ENCODE measurements at places on chromosomes 4 and X. TPM values are rescaled to one million over a fixed set of nuclear protein-coding genes. Genes with fewer than 3 reads are reported as not detected.

TXK gene
- total RNA-seq, result 1.1 TPM

DNA sequence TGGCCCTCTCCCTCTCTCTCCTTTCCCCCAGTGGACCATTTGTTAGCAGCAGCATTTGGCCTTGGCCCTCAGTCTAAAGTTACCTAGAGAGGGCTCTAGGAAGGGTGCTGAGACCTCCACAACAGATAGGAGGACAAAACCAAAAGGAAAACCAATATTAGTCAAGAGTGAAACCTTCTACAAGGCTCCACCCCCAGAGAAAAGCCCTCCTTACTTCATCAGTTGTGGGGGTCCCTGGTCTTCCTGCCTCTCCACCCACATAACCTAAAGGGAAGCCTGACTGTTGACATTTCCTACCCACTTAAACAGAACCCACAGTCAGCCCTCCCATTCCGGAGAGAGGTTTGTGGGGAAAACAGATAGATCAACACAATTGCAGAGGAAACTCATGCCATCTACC lies 4.7 kb upstream of the CD40LG start:
- no peak overlapping the region for H3K27ac ChIP-seq
- peaks cover 2% of the 10 kb centered on the region for H3K27me3 ChIP-seq
- H3K4me1 ChIP-seq, result no peaks in the 10 kb centered on the region
- no peak overlapping the region for H3K4me3 ChIP-seq
- DNase-seq, result no peak

GABRQ gene
- not detected for total RNA-seq

SLC4A4 gene
- total RNA-seq, result 26.7 TPM

DNA sequence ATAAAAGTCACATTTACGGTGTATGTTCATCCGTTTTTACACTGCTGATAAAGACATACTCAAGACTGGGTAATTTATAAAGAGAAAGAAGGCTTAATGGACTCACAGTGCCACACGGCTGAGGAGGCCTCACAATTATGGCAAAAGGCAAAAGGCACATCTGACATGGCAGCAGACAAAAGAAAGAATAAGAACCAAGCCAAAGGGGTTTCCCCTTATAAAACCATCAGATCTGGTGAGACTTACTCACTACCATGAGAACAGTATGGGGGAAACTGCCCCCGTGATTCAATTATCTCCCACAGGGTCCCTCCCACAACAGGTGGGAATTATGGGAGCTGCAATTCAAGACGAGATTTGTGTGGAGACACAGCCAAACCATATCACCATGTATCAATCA lies 7.3 kb upstream of the GUCY1B1 start:
- H3K4me1 ChIP-seq, result no peaks in the 10 kb centered on the region
- H3K27ac ChIP-seq, result no peak overlapping the region
- DNase-seq, result no peak
- H3K36me3 ChIP-seq, result no peaks in the 10 kb centered on the region

- no peaks in the 10 kb centered on the region for H3K27me3 ChIP-seq
- no peak overlapping the region for H3K4me3 ChIP-seq
- no peaks in the 10 kb centered on the region for H3K4me1 ChIP-seq
- DNase-seq, result no peak
- H3K36me3 ChIP-seq, result no peaks in the 10 kb centered on the region
These were observed 120.6 kb downstream of the JADE1 start for GRCh38 chr4:128930051-128930450.

NAT8L gene
- total RNA-seq, result 0.05 TPM

GRCh38 chr4:168621806-168622589 lies 125.1 kb downstream of the PALLD start:
- no peaks in the 10 kb centered on the region for H3K4me1 ChIP-seq
- no peak for DNase-seq
- H3K4me3 ChIP-seq, result no peak overlapping the region
- H3K36me3 ChIP-seq, result no peaks in the 10 kb centered on the region
- no peak overlapping the region for H3K27ac ChIP-seq

DNA sequence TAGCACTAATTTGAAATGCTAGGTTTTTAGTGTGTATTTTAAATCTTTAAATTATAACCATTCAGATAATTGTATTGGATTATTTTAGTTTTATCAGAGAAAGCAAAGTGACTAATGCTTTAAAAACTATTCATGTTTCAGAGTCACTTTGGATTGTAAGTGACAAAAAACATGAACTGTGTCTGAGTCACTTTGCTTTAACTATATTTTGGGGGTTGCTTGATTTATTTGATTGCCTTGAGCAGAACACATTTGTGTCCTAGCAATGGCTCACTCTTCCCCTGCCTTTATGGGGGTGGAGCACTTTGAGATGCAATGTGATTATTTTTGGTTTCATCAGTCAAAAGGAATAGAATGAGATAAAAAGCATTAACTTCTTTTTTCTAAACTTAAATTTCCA lies 188.4 kb upstream of the ARX start:
- H3K36me3 ChIP-seq, result no peaks in the 10 kb centered on the region
- H3K27ac ChIP-seq, result no peak overlapping the region
- no peak for DNase-seq
- H3K27me3 ChIP-seq, result no peaks in the 10 kb centered on the region
- H3K4me1 ChIP-seq, result no peaks in the 10 kb centered on the region
- no peak overlapping the region for H3K4me3 ChIP-seq

- no peak overlapping the region for H3K4me3 ChIP-seq
- H3K36me3 ChIP-seq, result no peaks in the 10 kb centered on the region
- H3K27me3 ChIP-seq, result no peaks in the 10 kb centered on the region
- no peak for DNase-seq
- no peaks in the 10 kb centered on the region for H3K4me1 ChIP-seq
These were observed 109.6 kb upstream of the GIMD1 start for GRCh38 chr4:106478152-106478551.

GRCh38 chr4:7904952-7905915 lies 34.4 kb downstream of the AFAP1 start:
- no peaks in the 10 kb centered on the region for H3K27me3 ChIP-seq
- no peak for DNase-seq
- H3K27ac ChIP-seq, result no peak overlapping the region

DNA sequence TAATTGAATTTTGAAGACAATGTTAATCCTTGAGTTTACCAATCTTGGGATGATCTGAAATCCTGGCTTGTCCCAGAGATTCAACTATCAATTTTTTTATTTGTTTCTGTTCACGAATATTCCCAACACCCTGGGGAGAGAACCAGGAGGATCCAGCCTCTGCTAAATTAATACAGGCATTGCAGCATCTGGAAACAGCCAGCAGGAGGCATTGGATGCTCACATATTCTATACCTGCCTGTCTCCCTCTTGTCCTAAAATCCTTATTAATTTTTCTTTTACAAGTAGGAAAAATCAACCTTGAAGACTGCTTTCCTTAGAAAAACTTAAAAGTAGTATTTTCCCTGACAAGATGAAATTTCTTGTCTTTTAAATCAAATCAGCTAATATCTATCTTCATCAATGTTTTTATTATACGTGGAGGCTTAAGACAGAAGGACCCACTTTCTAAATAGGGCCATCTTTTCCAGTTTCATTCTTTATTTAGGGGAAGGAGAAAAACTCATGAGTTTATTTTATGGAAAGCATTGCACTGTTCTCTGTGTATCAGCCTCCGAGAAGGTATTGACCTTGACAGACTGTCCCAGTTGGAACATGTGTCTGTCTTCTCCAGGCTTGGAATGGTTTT lies 102.4 kb downstream of the CLNK start:
- H3K4me1 ChIP-seq, result no peaks in the 10 kb centered on the region
- H3K36me3 ChIP-seq, result no peaks in the 10 kb centered on the region
- no peaks in the 10 kb centered on the region for H3K27me3 ChIP-seq
- H3K4me3 ChIP-seq, result no peak overlapping the region

- no peak overlapping the region for H3K4me3 ChIP-seq
- H3K4me1 ChIP-seq, result no peaks in the 10 kb centered on the region
- H3K36me3 ChIP-seq, result no peaks in the 10 kb centered on the region
- no peaks in the 10 kb centered on the region for H3K27me3 ChIP-seq
These were observed 7.8 kb upstream of the SMARCA1 start for GRCh38 chrX:129531132-129531531.

SPP1 gene
- 6.0 TPM for total RNA-seq

DGKK gene
- total RNA-seq, result not detected

MAGEC2 gene
- total RNA-seq, result not detected

GLRA2 gene
- total RNA-seq, result not detected

SPARCL1 gene
- total RNA-seq, result 6.2 TPM

MUC7 gene
- total RNA-seq, result not detected

DNA sequence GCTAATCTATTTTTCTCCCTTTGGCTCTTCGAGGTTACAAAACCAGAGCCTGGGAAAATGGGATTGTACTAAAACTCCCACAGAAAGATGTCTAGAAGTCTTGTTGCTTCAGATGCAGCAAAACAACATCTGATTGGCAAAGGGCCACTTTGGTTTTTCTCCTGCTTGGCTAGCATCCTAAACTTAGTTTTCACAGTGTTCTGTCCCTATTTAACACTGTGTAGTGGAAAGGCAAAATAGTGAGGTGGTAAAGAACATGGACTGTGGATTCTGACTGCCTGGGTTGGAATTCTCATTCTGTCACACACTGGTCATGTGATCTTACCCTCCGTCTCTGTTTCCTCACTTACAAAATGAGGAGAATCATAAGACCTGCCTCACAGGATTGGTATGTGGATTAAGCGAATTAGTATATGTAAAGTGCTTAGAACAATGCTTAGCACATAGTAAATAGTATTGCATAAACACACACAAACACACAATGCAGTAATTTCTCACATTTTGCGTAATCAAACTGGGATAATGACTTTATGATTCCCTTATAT lies 23.5 kb downstream of the TIGD2 start:
- H3K27ac ChIP-seq, result no peak overlapping the region
- no peaks in the 10 kb centered on the region for H3K27me3 ChIP-seq
- no peaks in the 10 kb centered on the region for H3K4me1 ChIP-seq
- no peak overlapping the region for H3K4me3 ChIP-seq
- no peak for DNase-seq

- no peak overlapping the region for H3K27ac ChIP-seq
- no peaks in the 10 kb centered on the region for H3K36me3 ChIP-seq
- no peaks in the 10 kb centered on the region for H3K27me3 ChIP-seq
- no peak overlapping the region for H3K4me3 ChIP-seq
- DNase-seq, result no peak
- no peaks in the 10 kb centered on the region for H3K4me1 ChIP-seq
These were observed 85.6 kb upstream of the CPEB2 start for GRCh38 chr4:14916554-14917297.
